ENCODE measurements at places on chromosomes 11 and 22. TPM values are rescaled to one million over a fixed set of nuclear protein-coding genes. Genes with fewer than 3 reads are reported as not detected.

GRCh38 chr11:76772100-76772782 is 10.9 kb upstream of the TSKU start:
- H3K4me3 ChIP-seq = no peak overlapping the region
- no peak overlapping the region for H3K27ac ChIP-seq
- no peaks in the 10 kb centered on the region for H3K36me3 ChIP-seq

DNA sequence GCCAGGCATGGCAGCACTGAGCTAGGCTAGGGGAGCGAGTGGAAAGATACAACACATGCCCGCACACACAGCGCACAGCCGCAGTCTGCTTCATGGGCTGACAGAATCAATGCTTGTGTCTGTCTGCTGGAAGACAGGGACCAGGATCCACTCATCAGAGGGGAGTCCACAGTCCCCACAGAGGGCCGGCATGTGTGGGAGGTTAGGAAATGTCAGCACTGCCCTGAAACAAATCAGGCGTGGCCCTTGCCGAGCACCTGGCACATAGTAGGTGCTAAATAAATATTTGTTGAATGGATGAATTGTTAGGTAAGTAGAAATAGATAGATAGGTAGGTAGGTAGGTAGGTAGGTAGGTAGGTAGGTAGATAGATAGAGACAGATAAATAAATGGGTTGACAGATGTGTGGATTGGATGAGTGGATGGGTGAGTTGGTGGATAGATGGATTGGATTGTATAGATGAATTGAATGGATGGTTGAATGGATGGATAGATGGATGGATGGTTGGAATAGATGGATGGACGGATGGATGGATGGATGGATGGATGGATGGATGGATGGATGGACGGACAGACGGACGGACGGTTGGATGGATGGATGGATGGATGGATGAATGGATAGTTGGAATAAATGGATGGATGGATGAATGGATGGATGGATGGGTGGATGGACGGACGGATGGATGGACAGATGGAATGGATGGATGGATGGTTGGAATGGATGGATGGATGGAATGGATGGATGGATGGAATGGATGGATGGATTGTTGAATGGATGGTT is 3.3 kb downstream of the SLC22A12 start:
- H3K4me3 ChIP-seq = no peak overlapping the region
- H3K27me3 ChIP-seq = no peaks in the 10 kb centered on the region
- no peak overlapping the region for H3K27ac ChIP-seq

DNA sequence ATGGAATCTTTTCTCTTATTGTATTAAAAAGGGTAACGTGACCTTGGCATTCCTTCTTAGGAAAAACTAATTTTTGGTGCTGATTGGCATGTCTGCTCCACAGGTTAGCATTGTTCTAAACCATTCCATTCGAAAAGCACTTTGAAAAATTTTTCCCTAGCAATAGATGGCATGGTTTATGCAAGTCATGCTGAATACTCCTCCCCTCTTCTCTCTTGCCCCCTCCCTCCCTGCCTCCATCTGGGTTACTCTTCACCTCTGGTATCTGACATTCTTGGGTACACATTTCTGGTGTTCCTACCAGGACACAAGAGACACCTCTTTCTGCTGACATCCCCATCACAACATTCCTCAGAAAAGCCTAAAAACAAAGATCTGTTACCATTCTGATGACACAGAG is 1.5 kb upstream of the SLC22A25 start:
- H3K4me1 ChIP-seq = no peaks in the 10 kb centered on the region
- H3K27me3 ChIP-seq = no peaks in the 10 kb centered on the region
- no peak for DNase-seq
- H3K4me3 ChIP-seq = no peak overlapping the region

- H3K4me3 ChIP-seq = no peak overlapping the region
- no peak for DNase-seq
- H3K27me3 ChIP-seq = no peaks in the 10 kb centered on the region
- no peaks in the 10 kb centered on the region for H3K4me1 ChIP-seq
Measured at GRCh38 chr11:34728609-34729008, 107.7 kb downstream of the EHF start.

DNA sequence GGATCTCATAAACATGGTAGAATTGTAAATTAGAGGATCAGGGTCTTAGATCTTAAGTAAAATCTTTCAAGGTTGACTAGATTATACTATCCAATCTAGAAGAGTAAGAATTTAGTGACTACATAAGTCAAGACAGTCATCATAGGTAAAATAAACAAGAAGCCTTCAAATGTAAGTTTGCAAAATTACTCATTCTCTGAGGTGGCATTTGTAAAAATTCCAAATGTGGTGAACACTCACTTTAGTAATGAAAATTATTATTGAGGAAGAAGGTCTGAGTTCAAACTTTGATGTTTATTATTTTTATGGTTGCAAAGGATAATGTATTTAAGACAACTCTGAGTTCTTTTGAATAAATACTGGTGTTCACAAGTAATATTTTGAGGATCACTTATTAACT is 4.6 kb downstream of the HYLS1 start:
- H3K4me3 ChIP-seq = no peak overlapping the region
- DNase-seq = no peak
- no peaks in the 10 kb centered on the region for H3K27me3 ChIP-seq
- peaks cover 3% of the 10 kb centered on the region for H3K4me1 ChIP-seq

- no peak for DNase-seq
- H3K27me3 ChIP-seq = no peaks in the 10 kb centered on the region
- H3K4me1 ChIP-seq = no peaks in the 10 kb centered on the region
- no peak overlapping the region for H3K27ac ChIP-seq
Measured at GRCh38 chr11:18416459-18416858, 4.3 kb downstream of the LDHC start.

DNA sequence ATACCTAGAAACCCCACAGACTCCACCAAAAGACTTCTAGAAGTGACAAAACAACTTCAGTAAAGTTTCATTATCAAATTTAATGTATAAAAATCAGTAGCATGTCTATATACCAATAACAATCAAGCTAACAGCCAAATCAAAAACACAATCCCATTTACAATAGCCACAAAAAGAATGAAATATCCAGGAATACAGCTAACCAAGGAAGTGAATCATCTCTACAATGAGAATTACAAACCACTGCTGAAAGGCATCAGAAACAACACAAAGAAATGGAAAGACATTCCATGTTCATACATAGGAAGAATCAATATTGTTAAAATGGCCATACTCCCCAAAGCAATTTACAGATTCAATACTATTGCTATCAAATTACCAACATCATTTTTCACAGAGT is 46.0 kb downstream of the PRCP start:
- H3K4me1 ChIP-seq = no peaks in the 10 kb centered on the region
- no peak for DNase-seq
- no peak overlapping the region for H3K4me3 ChIP-seq
- no peak overlapping the region for H3K27ac ChIP-seq
- no peaks in the 10 kb centered on the region for H3K27me3 ChIP-seq

- no peaks in the 10 kb centered on the region for H3K36me3 ChIP-seq
- no peak overlapping the region for H3K27ac ChIP-seq
- H3K27me3 ChIP-seq = no peaks in the 10 kb centered on the region
- peak; percentile 67 for DNase-seq
- H3K4me1 ChIP-seq = peaks cover 5% of the 10 kb centered on the region
Measured at GRCh38 chr11:120564573-120565311, 53.2 kb downstream of the GRIK4 start.

- H3K27ac ChIP-seq = no peak overlapping the region
- H3K36me3 ChIP-seq = no peaks in the 10 kb centered on the region
- peak overlapping the region; percentile 28 for H3K4me3 ChIP-seq
- no peaks in the 10 kb centered on the region for H3K27me3 ChIP-seq
Measured at GRCh38 chr11:133064152-133064877, 468.0 kb downstream of the OPCML start.

DNA sequence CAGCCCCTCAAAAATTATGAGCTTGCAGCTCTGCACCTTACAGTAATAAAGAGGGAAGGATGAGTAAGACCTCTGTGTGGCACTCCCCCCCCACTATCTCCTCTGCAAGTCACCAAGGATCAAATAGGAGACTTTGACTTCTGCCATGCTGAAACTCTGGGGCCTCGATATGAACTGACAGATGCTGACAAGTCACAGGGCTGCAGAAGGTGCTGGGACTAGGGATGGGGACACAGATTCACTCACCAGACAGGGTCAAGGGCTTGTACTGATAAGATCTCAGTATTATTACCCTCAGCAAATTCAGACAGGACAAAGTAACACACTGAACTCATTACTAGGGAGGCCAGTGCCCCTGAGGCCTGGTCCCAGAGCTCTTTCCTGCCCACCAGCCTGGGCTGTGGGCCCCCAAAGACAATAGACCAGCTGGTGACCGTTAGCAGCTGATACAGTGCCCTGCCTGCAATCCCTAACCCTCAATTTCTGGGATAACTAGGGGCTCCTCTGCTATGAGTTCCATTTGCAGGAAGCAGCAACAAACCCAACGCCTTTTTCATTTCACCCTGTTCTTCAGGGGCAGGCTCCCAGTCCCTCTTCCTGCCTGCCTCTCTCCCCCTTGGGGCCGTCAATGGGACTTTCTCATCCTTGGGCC is 20.1 kb downstream of the TMPRSS13 start:
- no peaks in the 10 kb centered on the region for H3K36me3 ChIP-seq
- H3K4me3 ChIP-seq = no peak overlapping the region
- H3K27me3 ChIP-seq = no peaks in the 10 kb centered on the region
- peak; percentile 4 for DNase-seq
- peaks cover 12% of the 10 kb centered on the region for H3K4me1 ChIP-seq
- no peak overlapping the region for H3K27ac ChIP-seq

DNA sequence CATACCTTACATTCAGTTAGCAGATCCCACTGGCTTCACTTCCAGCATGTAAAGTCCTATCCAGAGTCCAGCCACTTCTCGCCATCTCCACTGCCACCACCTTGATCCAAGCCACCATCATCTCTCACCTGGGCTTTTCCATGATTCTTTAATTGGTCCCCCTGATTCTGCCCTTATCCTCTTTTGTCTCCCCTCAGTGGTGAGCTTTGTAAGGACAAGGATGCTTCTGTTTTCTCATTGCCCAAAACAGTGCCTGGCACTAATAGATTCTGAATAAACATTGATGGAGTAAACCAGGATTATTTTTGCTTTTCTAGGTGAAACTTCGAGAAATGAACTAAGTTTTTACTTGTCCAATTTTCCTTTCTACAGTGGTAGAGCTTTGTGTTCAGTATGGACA is 4.4 kb downstream of the POLA2 start:
- no peak overlapping the region for H3K4me3 ChIP-seq
- peaks cover 3% of the 10 kb centered on the region for H3K4me1 ChIP-seq
- no peaks in the 10 kb centered on the region for H3K27me3 ChIP-seq
- no peak for DNase-seq
- H3K36me3 ChIP-seq = no peaks in the 10 kb centered on the region
- H3K27ac ChIP-seq = no peak overlapping the region

- no peaks in the 10 kb centered on the region for H3K27me3 ChIP-seq
- peaks cover 6% of the 10 kb centered on the region for H3K4me1 ChIP-seq
- peak overlapping the region; percentile 40 for H3K27ac ChIP-seq
Measured at GRCh38 chr11:5690216-5690615, 626 bp downstream of the TRIM22 start.

- H3K4me1 ChIP-seq = no peaks in the 10 kb centered on the region
- peak within 1 kb of the TSS; percentile 77 for H3K27ac ChIP-seq
- H3K27me3 ChIP-seq = no peaks in the 10 kb centered on the region
- H3K36me3 ChIP-seq = no peaks in the 10 kb centered on the region
Measured at GRCh38 chr22:20494978-20495860, at the start of gene KLHL22. Gene KLHL22 (minus strand): TSS chr22:20495795. CDS start chr22:20489211, 6,584 bp downstream.

GRCh38 chr11:8926236-8926635 is 6.5 kb downstream of the C11orf16 start:
- DNase-seq = no peak
- no peak overlapping the region for H3K27ac ChIP-seq
- H3K27me3 ChIP-seq = no peaks in the 10 kb centered on the region
- H3K36me3 ChIP-seq = no peaks in the 10 kb centered on the region

DNA sequence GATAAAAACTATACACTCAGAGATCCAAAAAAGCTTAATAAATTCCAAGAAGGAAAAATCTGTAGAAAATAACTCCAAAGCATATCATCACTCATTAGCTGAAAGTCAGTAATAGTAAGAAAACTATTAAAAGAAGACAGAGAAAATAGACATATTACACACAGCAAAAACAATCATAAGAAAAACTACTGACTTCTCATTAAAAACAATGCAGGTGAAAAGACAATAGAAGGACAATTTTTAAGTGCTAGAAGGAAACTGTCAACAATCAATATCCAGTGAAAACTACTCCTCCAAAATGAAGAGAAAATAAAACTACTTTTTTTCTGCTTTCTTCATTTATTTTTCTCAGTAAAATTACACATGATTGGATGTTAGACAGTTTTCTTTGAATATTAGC is 56.5 kb downstream of the BLID start:
- H3K27ac ChIP-seq = no peak overlapping the region
- no peaks in the 10 kb centered on the region for H3K27me3 ChIP-seq
- no peaks in the 10 kb centered on the region for H3K36me3 ChIP-seq
- DNase-seq = no peak

DNA sequence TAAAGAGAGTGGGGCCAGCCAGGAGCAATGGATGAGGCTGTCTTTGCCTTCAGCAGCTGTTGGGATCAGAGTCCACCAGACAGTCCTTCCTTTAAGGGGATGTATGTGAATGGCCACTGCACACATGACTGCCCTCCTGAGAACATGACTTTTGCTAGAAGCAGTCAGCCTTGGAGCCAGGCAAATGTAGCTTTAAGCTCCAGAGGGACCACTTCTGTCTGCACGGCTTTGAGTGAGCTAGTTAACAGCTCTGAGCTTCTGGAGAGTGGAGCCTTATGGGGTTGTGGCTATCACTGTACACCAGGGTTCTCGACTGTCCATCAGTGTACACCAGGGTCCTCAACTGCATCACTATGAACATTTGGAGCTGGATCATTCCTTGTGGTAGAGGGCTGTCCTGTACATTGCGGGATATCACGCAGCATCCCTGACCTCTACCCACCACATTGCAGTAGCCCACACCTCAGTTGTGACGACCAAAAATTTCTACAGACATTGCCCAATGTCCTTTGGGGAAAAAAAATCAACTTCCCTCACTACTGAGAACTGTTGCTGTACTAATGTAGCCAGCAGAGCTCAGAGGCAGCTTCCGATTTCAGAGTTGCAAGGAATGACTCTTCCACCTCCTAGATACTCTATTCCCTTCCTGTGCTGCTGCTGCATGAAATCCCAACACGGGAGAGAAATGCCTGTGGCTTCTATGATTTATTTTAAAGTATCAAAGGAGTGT is 169.4 kb downstream of the MYO18B start:
- no peaks in the 10 kb centered on the region for H3K27me3 ChIP-seq
- H3K27ac ChIP-seq = no peak overlapping the region
- no peak for DNase-seq
- no peaks in the 10 kb centered on the region for H3K4me1 ChIP-seq
- no peak overlapping the region for H3K4me3 ChIP-seq
- no peaks in the 10 kb centered on the region for H3K36me3 ChIP-seq

The STK33 gene
- total RNA-seq = 26.3 TPM

The ANO9 gene
- total RNA-seq = 1.3 TPM

The LRP4 gene
- total RNA-seq = 9.9 TPM

The DEUP1 gene
- total RNA-seq = 0.70 TPM

The MYO7A gene
- total RNA-seq = 6.0 TPM

The CDC42EP1 gene
- 95.3 TPM for total RNA-seq

The SLC35F2 gene
- 8.5 TPM for total RNA-seq

The CCDC81 gene
- total RNA-seq = 1.3 TPM

The DSCAML1 gene
- 12.7 TPM for total RNA-seq

Measured in ovary (tissue), 10 donors.